NCI-H1417 treated with DMSO at 0.1 percent for 48 hours (cell line): ENCODE measurements at places on chromosomes 4 and X.

GRCh38 chr4:139575072-139575471 is 19.1 kb upstream of the SETD7 start:
- no peak for DNase-seq

- no peak for DNase-seq
Observed at GRCh38 chrX:22063284-22063683, 31.2 kb downstream of the PHEX start.

GRCh38 chrX:18895189-18895951 is 88.5 kb downstream of the PHKA2 start:
- no peak for DNase-seq

GRCh38 chr4:80101792-80102116 is 28.7 kb upstream of the ANTXR2 start:
- DNase-seq: no peak

DNA sequence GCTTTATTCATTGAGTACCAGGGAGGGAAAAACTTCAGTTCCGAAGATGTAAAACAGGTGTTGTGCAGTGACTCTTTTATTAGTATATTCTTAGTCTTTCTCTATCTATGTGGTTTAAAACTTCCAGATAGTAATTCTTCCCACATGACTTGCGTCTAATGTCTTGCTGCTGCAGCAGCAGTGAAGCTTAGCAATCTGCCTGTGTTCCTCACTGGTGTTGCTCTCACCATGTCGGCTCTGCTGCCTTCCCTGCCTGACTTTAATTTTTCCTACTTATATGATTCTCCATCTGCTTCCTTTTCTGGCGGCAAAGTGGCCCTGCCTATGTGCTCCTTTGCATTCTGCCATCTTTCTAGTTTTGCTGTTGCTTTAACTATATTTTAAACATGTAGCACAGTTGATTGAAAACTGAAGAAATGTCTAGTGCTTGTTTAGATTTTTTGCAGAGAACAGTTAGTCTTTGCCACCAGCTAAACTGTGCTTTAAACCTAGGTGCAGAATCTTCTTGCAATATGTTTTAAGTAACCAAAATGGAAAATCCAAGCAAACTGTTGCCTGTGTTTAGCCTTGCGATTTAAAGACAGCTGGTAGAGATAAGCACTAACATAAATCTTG is 1934.2 kb upstream of the IGFBP7 start:
- no peak for DNase-seq

DNA sequence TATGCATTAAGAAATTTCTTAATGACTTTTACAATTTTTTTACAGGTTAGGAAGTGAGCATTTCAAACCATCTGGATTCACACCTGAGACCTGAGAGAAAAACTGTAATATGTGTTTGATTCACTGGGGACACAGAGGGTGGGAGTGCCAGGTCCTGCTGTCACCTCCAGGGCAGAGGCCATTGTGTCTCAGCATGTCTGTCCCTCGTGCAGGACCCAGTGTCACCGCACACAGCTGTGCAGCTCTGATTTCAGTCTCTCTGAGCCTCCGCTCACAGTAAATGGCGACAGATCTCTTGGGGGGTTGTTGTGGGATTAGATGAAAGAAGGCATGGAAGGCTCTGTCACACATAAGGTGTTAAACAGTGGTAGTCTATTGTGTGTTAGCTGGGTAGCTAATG is 23.0 kb upstream of the CLDN24 start:
- no peak for DNase-seq

GRCh38 chr4:123750044-123750443 is 353.4 kb downstream of the SPRY1 start:
- no peak for DNase-seq

DNA sequence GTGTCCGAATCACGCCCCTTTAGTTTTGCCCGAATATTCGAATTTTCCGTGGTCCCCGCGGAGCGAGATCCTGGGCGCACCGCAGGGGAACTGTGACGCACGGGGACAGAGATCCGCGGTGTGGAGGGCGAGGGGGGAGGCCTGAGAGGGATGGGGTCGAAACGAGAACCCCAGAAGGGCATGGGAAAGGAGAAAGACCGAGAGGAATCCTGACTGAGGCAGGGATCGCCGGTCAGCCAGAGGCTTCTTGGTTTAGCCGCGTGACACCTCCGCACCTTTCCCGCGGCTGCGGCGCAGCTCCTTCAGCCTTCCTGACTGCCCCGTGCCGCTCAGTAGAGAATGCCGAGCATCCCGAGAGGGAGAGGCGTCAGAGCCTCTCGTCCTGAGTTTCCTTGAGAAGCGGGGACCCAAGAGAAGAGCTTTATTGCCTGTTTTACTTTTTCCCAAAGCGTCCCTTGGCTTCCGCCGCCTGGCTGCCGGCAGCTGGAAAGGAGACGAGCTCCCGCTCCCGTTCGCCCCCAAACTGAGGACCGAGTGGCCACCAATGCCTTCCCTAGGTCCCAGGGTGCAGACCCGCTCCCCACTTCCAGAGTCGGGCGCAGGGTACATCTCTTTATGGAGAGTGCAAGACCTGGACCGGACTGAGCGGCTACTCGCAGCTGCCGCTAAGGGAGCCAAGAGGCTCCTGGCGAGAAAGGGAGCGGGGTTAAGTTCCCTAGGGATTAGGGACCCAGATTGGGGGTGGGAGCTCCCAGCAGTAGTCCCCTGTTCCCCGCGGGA is 911 bp upstream of the GPR50 start:
- no peak for DNase-seq

DNA sequence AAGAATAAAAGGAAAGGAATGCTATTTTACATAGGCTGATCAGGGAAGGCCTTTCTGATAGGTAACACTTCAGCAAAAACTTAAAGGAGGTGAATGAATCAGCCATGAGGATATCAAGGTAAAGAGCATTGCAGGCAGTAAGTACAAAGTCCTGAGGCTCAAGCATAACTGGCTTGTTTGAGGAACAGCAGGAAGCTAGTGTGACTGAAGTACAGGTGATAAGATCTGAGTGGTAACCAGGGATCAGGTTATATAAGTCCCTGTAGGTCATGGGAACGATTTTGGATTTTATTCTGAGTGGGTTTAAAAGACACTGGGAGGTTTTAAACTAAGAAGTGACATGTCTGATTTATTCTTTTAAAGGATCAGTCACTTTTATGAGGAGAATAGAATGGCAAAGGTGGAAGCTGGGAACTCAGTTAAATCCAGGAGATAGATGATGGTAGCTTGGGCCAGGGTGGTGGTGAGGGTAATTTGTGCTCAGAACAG is 47.1 kb upstream of the THOC2 start:
- DNase-seq: no peak

DNA sequence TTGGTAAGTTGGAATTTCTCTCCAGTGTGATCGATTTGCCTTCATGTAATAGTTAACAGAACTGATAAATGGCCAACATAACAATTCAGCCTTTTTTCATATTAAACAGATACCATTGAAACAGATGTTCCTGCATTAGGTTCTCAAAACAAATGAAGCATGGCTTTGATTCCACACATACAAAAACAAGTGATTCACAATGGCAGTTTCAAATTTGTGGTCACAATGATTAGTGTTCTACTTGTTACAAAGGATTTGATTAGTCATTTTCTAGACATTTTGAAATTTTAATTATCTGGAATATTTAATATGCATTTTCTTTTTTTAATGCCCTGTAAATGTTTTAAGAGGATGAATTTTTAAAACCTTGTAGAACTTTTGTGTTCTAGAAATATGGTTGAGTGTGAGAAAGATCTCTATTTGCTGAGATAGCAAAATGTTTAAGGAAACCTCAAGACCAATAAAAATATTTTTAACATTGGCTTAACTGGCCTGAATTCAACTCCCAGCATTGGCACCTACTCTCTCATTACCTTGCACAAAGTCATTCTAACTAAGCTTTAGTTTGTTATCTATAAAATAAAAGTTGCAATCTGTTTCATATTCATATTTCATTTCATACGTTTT is 18.9 kb upstream of the GLRA3 start:
- no peak for DNase-seq

GRCh38 chr4:79611026-79611425 is 203.0 kb upstream of the GK2 start:
- no peak for DNase-seq

DNA sequence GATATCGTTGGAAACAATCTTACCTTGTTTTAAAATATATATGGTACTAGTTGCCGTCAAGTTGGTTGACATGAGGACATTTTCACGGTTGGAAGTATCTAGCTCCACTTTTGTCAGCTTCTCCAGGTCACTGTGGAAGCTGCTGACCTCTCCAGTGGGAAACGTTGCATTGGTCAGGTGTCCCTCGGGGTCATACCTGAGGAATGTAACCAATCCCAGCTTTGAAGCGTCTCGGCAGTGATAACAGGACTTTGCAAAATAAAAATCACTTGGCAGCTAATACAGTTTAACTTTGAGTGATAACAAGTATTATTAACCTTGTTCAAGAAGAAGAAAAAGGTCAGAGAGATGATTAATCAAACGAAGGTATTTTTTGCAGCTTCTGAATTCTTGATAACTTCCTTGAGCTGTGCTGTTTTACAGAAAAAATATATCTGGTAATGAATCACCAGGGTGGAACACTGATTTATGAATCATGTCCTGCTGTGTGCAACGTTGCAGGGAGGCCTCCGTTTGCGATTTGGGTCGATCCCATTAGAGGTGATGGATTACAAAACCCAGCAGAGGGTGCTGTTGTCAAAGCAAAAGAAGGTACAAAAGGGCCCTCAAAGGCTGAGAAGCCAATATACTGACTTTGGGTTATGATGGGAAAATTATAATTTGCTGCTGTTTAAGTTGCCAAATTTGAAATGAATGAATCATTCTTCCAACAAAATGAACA is 60.1 kb downstream of the SH2D1A start:
- peak; percentile 34 for DNase-seq

DNA sequence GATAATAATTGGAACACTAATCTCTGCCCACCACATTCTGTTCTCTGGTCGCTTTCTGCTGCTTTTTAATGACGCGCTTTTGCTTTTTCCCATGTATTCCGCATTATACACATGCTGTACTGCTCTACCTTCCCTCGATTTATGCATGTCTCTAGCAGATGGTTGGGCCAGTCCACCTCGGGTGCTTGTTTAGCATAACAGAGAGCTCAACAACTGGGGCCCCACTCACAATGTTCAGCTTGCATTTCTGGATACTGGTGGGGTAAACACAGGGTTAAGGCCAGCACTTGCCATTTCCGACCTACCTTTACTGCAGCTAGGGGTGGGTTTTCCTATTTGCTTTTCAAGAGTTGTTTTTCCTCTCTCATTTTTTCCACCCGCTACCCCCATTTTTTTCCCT is 255.8 kb downstream of the SOX3 start:
- DNase-seq: no peak

- DNase-seq: no peak
Observed at GRCh38 chrX:20237864-20238263, 28.8 kb downstream of the RPS6KA3 start.

DNA sequence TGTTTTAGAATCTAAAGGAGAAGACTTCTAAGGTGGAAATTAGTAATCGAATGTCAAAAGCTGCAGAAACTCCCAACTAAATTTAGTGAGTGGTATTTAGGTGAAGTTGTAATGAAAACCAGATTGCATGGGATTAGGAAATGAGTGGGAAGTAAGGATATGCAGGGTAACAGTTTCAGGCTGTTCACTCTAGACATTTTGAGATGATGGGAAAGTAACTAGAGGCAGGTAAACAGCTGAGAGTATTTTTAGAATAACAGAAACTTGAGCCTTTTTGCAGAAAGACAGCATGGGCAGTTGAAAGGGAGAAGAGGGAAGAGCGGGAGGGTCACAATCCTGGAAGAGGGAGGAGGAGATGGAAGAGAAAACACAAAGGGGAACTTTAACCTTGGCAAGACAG is 12.7 kb downstream of the SPRY1 start:
- no peak for DNase-seq

- DNase-seq: no peak
Observed at GRCh38 chrX:112698946-112699345, 19.2 kb upstream of the LHFPL1 start.

- DNase-seq: peak; percentile 85
Observed at GRCh38 chr4:41214136-41214824, at the start of gene APBB2. Gene APBB2 (minus strand): TSS chr4:41214542. CDS start chr4:41033254, 181,288 bp downstream.

GRCh38 chrX:154020536-154021115 is 924 bp upstream of the IRAK1 start:
- DNase-seq: no peak

- DNase-seq: no peak
Observed at GRCh38 chr4:7398788-7399439, 35.8 kb downstream of the PSAPL1 start.

- no peak for DNase-seq
Observed at GRCh38 chr4:102684610-102685052, 76.1 kb downstream of the MANBA start.

DNA sequence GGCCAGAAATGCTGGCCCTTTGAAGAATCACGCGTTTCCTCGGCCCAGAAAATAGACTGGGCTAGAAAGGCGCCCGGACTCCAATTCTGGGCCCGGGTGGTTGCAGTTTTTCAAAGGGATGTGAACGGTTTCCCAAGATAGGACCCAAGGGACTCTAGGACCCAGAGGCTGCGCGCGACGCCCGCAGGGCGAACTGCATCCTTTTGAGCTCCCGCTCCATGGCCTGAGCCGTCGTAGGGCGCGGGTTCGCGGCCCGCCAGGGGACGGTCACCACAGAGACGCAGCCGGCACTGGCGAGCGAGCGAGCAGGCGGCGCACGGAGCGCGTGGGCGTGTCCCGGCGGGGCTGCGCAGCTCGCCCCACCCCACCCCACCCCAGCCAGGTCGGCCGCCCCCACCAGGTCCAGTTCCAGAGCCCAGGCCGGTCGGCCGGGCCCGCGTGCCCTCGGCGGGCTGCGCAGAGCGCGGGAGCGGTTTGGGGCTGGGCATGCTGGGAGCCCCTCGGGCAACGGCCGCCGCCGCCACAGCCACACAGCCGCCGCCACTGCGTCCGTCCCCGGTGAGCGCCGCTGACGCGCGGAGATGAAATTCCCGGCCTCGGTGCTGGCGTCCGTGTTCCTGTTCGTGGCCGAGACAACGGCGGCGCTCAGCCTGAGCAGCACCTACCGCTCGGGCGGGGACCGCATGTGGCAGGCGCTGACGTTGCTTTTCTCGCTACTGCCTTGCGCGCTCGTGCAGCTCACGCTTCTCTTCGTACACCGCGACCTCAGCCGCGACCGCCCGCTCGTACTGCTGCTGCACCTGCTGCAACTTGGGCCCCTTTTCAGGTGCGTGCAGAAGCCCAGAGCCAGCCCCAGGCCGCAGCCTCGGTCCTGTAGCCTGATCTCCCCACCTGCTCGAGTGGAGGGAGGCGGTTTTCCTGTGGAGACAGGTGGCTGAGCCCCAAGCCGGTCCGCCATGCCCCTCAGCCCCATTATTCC is at the start of gene XK:
XK (plus strand) TSS at position 411 of the 979 bp plus-strand sequence; CDS start at position 582, 171 bp downstream.
- no peak for DNase-seq

- DNase-seq: no peak
Observed at GRCh38 chr4:6268650-6269615, 717 bp upstream of the WFS1 start.
